ENCODE measurements at places on chromosomes 5 and 9. TPM values are rescaled to one million over a fixed set of nuclear protein-coding genes. Genes with fewer than 3 reads are reported as not detected.

GRCh38 chr9:33139421-33140228 lies 27.5 kb downstream of the B4GALT1 start:
- no peak for DNase-seq

CSF1R gene
- not detected for total RNA-seq

- no peak for DNase-seq
Observed at GRCh38 chr5:35618304-35618636, 607 bp downstream of the SPEF2 start.

DNA sequence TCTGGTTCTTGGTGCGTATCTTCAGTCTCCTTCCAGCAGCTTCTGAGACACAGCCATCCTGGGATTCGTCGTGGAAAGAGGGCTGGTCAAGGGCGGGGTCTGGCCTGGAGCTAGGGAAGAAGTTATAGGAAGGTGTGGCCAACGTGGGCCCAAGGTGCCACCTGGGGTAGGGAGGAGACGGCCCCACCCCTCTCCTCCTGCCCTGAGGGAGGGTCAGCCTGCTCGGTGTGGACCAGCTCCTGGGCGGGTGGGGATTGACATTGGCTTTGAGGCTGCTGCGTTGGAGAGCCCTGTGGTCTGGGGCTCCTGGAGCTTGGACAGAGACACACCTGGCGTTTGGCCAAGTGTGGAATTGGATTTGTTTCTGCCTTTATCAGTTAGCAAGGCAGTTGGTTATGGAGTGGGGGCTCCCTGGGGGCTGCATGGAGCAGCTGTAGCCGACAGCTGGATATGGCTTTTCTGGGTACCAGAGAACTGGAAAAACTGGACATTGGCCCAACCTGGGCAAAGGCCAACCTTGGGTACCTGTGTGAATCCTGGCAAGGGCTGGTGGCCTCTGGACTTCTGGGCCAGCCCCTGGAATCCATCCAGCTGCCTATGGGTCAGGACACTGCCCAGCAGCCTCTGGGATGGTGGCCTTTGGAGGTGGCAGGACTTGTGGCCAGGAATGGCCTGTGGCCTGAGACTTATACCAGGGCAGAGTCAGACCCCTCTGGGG lies 75.7 kb upstream of the PPP1R26 start:
- no peak for DNase-seq

- DNase-seq: no peak
Observed at GRCh38 chr5:50864466-50864865, 198.0 kb downstream of the PARP8 start.

Data from endodermal cell (in vitro differentiated cells).